Endodermal cell (in vitro differentiated cells): ENCODE measurements at places on chromosomes 5 and 9. TPM values are rescaled to one million over a fixed set of nuclear protein-coding genes. Genes with fewer than 3 reads are reported as not detected.

Gene GLDC
- total RNA-seq = 38.8 and 41.6 TPM in 2 replicates

DNA sequence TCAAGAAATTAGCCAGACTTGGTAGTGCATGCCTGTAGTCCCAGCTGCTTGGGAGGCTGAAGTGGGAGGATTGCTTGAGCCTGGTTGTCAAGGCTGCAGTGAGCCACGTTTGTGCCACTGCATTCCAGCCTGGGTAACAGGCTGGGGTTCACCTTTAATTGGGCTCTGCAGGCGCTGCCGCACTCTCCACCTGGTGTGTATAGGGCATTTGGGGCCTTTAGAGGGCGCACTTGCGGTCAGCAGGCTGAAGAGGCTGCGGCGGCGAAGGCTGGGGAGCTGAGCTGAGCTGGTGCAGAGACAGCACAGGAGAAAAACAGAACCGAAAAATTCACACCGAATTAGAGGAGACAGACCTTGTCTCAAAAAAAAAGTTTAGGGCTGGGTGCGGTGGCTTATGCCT is 31.2 kb downstream of the CDK7 start:
- no peaks in the 10 kb centered on the region for H3K4me1 ChIP-seq
- H3K4me3 ChIP-seq = no peak overlapping the region
- no peaks in the 10 kb centered on the region for H3K27me3 ChIP-seq
- H3K27ac ChIP-seq = no peak overlapping the region

Gene PCDHGA10
- 19.5 and 20.7 TPM in 2 replicates for total RNA-seq

- H3K4me1 ChIP-seq = no peaks in the 10 kb centered on the region
- DNase-seq = no peak
- no peak overlapping the region for H3K27ac ChIP-seq
- no peaks in the 10 kb centered on the region for H3K27me3 ChIP-seq
These were observed 89.2 kb downstream of the IRX1 start for GRCh38 chr5:3684771-3685354.

DNA sequence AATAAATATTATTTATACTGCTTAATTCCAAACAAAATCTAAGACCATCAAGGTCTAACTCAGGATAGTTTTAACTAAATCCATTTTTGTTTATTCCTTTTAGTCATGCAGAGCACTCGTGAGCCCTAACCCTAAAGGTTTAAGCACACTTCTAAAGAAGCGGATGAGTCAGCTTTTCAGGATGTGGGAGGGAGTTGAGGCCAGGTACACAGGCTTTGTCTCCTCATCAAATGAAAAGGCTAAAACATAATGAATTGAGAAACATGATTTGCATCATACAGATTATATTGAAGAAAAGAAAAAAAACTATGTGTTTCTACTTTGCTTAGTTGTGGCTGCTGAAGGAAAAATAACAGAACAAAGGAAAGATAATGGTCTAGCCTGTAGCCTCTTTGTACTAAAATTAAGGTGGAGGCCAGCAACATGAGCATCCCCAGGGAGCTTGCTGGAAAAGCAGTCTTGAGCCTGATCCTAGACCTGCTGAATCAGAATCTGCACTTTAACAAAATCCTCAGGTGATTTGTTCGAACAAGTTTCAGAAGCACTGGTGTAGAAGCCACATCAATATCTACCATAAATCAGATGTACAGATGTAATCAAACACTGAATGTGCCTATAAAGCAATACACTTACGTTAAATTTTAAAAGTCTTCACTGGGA is 21.1 kb upstream of the ISCA1 start:
- no peaks in the 10 kb centered on the region for H3K27me3 ChIP-seq
- H3K4me1 ChIP-seq = no peaks in the 10 kb centered on the region
- H3K36me3 ChIP-seq = peaks cover 93% of the 10 kb centered on the region
- H3K27ac ChIP-seq = no peak overlapping the region

GRCh38 chr5:31692561-31693221 is 53.8 kb downstream of the PDZD2 start:
- H3K4me1 ChIP-seq = peaks cover 2% of the 10 kb centered on the region
- H3K27me3 ChIP-seq = no peaks in the 10 kb centered on the region
- H3K27ac ChIP-seq = no peak overlapping the region
- DNase-seq = no peak
- peak overlapping the region; percentile 64 for H3K4me3 ChIP-seq

- DNase-seq = peak; percentile 78
- H3K4me1 ChIP-seq = no peaks in the 10 kb centered on the region
- H3K27me3 ChIP-seq = no peaks in the 10 kb centered on the region
- H3K27ac ChIP-seq = no peak overlapping the region
- H3K36me3 ChIP-seq = no peaks in the 10 kb centered on the region
- no peak overlapping the region for H3K4me3 ChIP-seq
These were observed 17.7 kb downstream of the CAVIN4 start for GRCh38 chr9:100595391-100596199.

- no peak for DNase-seq
- H3K27me3 ChIP-seq = no peaks in the 10 kb centered on the region
- H3K27ac ChIP-seq = no peak overlapping the region
- no peaks in the 10 kb centered on the region for H3K36me3 ChIP-seq
- no peaks in the 10 kb centered on the region for H3K4me1 ChIP-seq
- no peak overlapping the region for H3K4me3 ChIP-seq
These were observed 32.1 kb upstream of the RICTOR start for GRCh38 chr5:39106322-39106721.
